ENCODE measurements at places on chromosomes 5 and 9.

DNA sequence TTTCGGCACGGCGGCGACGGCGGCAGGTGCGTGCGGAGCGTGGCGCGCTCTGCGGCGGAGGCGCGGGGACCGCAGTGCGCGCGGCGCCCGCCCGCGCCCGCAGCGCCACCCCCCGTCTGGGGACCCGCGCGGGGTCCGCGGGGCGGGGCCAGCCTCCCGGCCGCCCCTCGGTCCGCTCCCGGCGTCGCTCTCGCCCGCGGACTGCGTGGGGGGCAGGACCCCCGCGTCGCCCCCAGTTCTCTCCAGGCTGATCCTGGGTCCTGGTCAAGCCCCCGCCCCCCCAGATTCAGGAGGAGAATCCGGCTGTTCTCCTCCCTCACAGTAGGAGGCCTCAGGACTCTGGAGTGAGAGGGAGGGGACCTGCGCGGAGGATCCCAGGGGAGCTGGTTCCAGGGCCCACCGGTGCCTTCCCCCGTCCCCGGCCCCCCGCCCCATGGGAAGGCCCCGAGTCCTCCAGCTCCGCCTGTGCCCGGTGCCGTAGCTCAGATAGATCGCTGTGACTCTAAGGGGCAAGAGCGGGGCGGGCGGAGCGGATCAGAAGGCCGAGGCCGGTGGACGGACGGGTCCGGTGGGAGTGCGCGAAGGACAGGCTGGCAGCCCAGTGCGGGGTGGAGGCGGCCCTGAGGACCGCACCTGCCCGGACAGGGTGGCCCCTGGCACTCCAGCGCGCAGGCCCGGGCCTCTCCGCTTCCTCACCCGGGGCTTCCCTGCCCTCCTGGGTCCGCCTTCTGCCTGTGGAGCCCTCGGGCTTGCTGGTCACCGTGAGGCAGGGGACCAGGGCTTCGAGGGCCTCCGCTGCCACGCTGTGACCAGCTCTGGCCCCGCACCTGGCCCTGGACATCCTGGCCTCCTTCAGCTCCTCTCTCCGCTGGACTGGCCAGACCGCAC is at the start of gene RNF208:
Gene RNF208 (minus strand): TSS at position 51 of the 888 bp plus-strand sequence. CDS start 1,028 bp downstream, outside the sequence.
- no peak for ATAC-seq

DNA sequence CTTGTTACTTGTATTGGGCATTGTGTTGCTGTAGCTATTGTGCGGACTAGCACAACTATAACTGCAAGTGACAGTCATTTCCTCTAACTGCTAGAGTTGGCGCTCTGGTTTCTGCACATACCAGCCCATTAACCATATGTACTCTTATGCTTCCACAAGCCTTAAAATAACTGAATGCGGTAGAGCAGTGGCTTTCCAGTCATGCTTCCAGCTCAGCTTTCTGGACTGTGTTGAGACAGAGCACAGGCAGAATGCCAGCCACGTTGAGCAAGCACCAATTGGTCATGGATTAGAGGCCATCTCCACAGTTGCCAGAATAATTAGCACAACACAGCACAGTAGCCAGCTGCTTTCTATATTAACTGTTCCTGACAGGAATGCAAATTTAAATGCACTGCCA is 12.2 kb downstream of the INVS start:
- no peak for ATAC-seq

- no peak for ATAC-seq
Measured at GRCh38 chr5:114070093-114070722, 291.7 kb upstream of the KCNN2 start.

DNA sequence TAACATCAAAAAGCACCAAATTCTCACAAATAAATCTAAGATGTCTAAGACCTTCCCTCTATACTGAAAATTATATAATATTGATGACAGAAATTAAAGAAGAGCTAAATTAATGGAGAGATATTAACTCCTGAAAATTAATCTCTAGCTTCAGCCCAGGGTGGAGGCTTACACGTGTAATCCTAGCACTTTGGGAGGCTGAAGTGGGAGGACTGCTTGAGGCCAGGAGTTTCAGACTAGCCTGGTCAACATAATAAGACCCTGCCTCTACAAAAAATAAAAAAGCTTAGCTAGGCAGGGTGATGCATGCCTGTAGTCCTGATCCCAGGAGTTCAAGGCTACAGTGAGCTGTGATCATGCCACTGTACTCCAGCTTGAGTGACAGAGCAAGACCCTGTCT is 39.6 kb upstream of the ANKRD34B start:
- ATAC-seq, result no peak

DNA sequence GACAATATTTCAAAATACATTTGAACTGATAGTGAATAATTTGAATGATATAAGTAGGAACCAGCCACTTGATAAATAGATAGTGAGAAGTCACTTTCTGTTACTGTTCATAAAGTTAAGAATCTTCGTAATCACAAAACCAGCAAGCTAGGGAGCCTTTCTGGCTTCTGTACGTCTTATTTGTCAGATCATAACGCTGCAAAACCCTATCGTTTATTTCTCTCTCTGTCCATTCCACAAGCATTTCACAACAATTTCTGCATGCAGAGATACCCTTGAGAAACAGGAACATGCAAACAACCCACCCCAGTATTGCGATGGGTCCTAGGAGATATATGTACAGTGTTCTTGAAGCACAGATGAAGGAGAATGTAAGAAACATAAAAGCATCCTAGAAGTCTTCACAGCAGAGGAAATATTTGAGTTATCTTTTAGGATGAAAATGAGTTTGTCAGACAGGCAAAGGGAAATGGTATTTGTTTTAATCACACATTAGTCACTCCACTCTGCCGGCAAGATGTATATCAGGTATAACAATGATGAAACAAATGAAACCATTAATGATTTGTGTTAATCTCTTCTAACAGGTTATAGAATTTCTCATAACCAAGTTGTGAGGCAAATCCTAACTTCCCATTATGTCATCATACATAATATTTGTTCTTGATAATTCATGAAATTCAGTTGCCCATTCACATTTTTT is 668.7 kb upstream of the FTMT start:
- no peak for ATAC-seq

- no peak for ATAC-seq
Measured at GRCh38 chr5:82325996-82326395, 47.8 kb upstream of the RPS23 start.

GRCh38 chr9:6644346-6645104 is 1.0 kb downstream of the GLDC start:
- ATAC-seq, result no peak

DNA sequence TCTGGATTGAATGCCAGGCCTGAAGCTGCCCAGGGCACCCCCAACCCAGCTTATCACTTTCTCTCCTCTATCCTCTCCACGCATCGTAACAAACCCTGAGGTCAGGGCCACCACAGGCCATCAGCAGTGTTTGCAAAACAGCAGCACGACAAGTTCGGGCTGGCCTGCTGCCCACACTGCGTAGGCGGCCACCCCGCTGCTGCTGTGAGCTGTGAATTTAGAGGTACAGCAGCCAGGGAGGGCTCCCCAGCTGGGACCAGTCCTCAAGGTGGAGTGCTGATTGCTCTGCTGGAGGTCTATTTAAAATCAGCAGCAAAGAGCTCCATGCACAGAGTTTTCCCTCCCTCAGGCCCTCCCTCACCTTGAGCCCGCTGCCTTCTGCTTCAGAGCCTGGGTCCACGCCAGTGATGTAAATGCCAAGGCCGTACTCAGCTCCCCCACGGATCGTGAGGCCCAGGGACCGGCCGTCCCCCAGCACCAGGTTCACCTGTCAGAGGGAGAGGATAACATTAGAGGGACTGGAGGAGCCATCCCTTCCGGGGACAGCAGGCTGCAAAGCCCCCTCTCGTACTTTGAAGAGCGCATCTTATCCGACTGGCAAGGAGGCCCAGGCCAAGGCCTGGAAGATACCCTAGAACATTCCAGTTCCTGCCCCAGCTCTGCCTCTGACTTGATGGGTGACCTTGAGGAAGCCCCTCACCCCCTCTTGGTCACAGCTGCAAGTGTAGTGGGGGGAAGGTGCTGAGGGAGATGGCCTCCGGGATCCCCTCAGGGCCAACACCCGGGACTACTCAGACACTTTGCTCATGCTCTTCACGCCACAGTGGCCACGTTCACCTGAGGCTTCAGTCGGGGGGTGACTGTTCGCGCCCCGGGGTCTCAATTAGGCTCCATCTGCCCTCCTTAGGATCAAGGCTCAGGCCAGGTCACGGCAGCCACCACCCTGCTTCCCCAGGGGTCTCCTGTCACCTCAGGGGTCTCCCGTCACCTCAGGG is 39.1 kb downstream of the WHRN start:
- ATAC-seq, result no peak

Measured in activated CD4-positive, CD25-positive, alpha-beta regulatory T cell treated with anti-CD3 and anti-CD28 coated beads, Interleukin-2, amount 50 U/mL, for 24 hours (primary cell).